Esophagus muscularis mucosa (tissue), 4 donors: ENCODE measurements at places on chromosomes 6 and 20. TPM values are rescaled to one million over a fixed set of nuclear protein-coding genes. Genes with fewer than 3 reads are reported as not detected.

The SOX18 gene
- total RNA-seq, result 5.6 TPM

The CRIP3 gene
- not detected for total RNA-seq

The CST5 gene
- not detected for total RNA-seq

The DYNLRB1 gene
- total RNA-seq, result 203 TPM

The GLP1R gene
- not detected for total RNA-seq

The ID1 gene
- total RNA-seq, result 507 TPM

The POPDC3 gene
- total RNA-seq, result not detected

The NEURL2 gene
- 13.2 TPM for total RNA-seq

The GTSF1L gene
- not detected for total RNA-seq

DNA sequence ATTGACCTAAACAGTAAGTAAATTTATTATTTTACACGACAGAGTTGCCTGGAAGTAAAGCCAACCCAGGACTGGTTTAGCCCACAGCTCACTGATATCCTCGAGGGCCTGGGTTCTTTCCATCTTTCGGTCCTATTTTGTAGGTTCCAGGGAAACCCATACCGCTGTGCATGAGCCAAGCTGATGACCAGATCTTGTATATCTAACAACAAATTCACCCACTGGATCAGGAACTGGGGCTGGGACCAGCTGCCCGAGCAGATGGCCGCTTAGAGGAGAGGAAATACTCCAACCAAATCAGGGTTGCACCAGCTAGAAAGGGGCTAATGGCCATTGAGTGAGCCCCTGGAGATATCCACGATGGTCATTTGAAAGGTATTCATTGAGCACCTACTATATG is 139.2 kb downstream of the BACH2 start:
- H3K27ac ChIP-seq, result no peak overlapping the region
- H3K4me1 ChIP-seq, result peaks cover 5% of the 10 kb centered on the region
- H3K4me3 ChIP-seq, result no peak overlapping the region
- no peaks in the 10 kb centered on the region for H3K36me3 ChIP-seq
- no peak for DNase-seq
- H3K27me3 ChIP-seq, result no peaks in the 10 kb centered on the region

DNA sequence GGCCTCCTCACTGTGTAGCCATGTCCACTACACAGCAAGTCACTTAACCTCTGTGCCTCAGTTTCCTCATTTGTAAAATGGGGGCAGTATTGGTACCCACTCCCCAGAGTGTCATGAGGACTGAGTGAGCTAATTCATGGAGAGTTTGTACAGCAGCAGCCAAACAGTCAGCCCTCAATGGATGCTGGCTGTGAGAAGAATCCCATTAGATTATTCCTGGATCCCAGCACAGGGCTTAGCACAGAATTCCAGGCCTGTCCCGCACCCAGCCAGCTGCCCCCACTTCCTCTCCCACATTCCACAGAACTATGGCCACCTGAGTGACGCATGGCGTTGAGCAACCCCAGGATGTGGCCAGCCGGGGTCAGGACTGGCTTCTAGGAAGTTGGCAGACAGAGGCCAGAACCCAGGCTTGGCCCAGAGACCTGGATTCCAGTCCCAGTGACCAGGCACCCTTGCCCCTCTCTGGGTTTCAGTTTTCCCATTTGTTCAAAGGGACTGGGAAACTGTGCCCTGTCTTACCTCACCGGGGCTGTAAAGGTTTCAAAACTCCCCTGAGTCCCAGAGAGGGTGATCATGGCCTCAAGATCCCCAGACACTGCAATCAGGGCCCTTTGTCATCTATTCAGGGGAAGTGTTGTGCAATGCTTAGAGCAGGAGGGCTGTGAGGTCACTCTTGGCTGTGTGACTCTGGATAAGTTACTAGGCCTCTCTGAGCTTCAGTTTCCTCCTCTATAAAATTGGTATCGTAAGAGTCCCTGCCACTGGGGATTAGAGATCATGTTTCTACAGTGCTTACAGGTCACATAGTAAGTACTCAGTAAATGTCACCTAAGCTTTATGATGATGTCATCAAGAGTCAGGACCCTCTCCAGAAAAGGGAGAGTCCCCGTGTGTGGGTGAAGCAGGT is 3.0 kb upstream of the TGM2 start:
- no peaks in the 10 kb centered on the region for H3K27me3 ChIP-seq
- peak overlapping the region; percentile 28 for H3K27ac ChIP-seq
- H3K4me1 ChIP-seq, result peaks cover 65% of the 10 kb centered on the region
- H3K4me3 ChIP-seq, result no peak overlapping the region
- H3K36me3 ChIP-seq, result no peaks in the 10 kb centered on the region
- no peak for DNase-seq

DNA sequence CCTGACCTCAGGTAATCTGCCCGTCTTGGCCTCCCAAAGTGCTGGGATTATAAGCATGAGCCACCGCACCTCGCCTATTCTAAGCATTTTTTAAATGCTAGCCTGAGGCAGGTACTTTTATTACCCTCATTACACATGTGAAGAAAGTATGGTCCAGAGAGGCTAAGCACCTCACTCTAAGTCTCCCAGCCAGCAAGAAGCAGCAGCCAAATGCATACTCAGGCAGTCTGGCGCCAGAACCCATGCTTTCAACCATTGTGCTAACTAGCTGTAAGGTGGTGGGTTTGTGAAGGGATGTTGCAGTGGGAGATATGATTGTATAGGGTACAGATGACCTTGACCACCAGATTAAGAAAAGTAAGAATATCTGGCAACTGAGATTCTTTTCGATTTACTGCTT is 26.1 kb upstream of the RIPOR2 start:
- no peaks in the 10 kb centered on the region for H3K4me1 ChIP-seq
- no peak overlapping the region for H3K4me3 ChIP-seq
- H3K27me3 ChIP-seq, result no peaks in the 10 kb centered on the region
- no peak for DNase-seq

- no peak for DNase-seq
- no peak overlapping the region for H3K4me3 ChIP-seq
- H3K27me3 ChIP-seq, result no peaks in the 10 kb centered on the region
- H3K27ac ChIP-seq, result no peak overlapping the region
- no peaks in the 10 kb centered on the region for H3K4me1 ChIP-seq
These were observed 24.7 kb downstream of the MYT1 start for GRCh38 chr20:64188682-64189529.

GRCh38 chr6:39208223-39208739 is 21.0 kb downstream of the KCNK5 start:
- no peaks in the 10 kb centered on the region for H3K4me1 ChIP-seq
- H3K36me3 ChIP-seq, result no peaks in the 10 kb centered on the region
- H3K4me3 ChIP-seq, result no peak overlapping the region
- peaks cover under 1% of the 10 kb centered on the region for H3K27me3 ChIP-seq

DNA sequence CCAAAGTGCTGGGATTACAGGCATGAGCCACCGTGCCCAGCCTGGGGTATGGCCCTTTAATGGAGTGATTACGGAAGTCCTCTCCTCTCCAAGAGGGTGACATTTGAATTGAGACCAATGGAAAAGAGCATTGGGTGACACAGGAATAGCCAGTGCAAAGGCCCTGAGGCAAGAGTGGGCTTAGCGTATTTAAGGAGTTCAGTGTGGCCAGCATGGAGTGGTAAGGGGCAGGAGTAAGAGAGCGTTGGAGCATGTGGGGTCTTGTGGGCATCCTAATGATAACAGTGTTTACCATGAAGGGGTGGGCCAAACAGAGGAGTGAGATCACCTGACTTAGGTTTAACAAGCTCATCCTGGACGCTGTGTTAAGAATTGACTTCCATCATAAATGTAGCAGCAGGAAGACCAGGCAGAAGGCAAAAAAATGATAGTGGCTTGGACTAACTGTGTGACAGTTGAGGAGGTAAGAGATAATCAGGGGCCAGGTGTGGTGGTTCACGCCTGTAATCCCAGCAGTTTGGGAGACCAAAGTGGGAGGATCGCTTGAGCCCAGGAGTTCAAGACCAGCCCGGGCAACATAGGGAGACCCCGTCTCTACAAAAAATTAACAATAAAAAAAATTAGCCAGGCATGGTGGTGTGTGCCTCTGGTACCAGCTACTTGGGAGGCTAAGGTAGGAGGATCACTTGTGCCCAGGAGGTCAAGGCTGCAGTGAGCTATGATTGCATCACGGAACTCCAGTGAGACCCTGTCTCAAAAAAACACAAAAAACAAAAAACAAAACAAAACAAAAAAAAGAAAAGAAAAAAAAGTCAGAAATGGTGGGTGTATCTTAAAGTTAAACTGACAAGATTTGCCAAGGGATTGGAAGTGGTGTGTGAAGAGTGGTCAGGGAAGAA is 40.7 kb downstream of the TAF8 start:
- no peaks in the 10 kb centered on the region for H3K4me1 ChIP-seq
- no peaks in the 10 kb centered on the region for H3K27me3 ChIP-seq
- H3K4me3 ChIP-seq, result no peak overlapping the region
- H3K27ac ChIP-seq, result no peak overlapping the region

- H3K27ac ChIP-seq, result no peak overlapping the region
- H3K4me1 ChIP-seq, result peaks cover 10% of the 10 kb centered on the region
- DNase-seq, result no peak
- no peaks in the 10 kb centered on the region for H3K36me3 ChIP-seq
- no peaks in the 10 kb centered on the region for H3K27me3 ChIP-seq
These were observed 49.8 kb upstream of the SSTR4 start for GRCh38 chr20:22985239-22985778.

GRCh38 chr20:46393967-46394366 is 12.4 kb downstream of the ELMO2 start:
- H3K27me3 ChIP-seq, result no peaks in the 10 kb centered on the region
- H3K36me3 ChIP-seq, result peaks cover 55% of the 10 kb centered on the region
- no peak overlapping the region for H3K27ac ChIP-seq
- H3K4me3 ChIP-seq, result no peak overlapping the region

DNA sequence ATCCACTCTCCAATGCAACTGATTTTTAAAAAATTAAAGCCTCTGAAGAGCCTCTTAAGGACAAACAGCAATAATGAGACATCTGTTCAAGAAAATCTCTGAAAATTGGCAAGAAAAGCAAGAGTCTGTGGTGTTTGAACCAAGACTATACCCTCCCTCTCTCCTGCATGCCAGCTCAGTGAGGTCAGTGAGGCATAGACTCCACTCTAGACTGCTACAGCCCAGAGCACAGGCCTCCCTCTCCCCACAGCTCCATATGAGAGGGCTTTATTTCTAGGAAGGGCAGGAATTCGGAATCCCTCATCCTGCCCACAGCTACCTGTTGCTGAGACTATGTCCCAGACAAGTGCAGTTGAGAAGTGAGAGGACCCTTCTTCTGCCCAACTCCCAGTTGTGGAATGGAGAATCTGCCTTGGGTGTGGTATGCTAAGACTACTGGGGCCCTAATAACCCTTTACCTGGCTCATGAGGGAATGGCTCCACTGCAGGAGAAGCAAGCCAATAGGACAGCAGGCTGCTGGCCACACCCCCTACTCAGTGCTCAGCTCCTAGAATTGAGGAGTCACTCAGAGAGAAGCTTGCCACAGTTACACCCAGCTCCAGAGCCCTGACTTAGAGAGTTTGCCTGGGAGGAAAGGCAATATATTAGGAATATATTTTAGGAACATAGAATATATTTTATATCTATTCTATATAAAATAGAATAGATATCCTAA is 22.7 kb upstream of the HLA-DQA1 start:
- H3K4me1 ChIP-seq, result no peaks in the 10 kb centered on the region
- no peak overlapping the region for H3K27ac ChIP-seq
- DNase-seq, result no peak
- H3K27me3 ChIP-seq, result no peaks in the 10 kb centered on the region
- no peak overlapping the region for H3K4me3 ChIP-seq
- H3K36me3 ChIP-seq, result no peaks in the 10 kb centered on the region

- DNase-seq, result no peak
- no peaks in the 10 kb centered on the region for H3K4me1 ChIP-seq
- H3K4me3 ChIP-seq, result no peak overlapping the region
- no peaks in the 10 kb centered on the region for H3K36me3 ChIP-seq
- no peak overlapping the region for H3K27ac ChIP-seq
These were observed 58.2 kb downstream of the SMAP1 start for GRCh38 chr6:70725817-70726415.

- H3K36me3 ChIP-seq, result no peaks in the 10 kb centered on the region
- no peak overlapping the region for H3K4me3 ChIP-seq
- H3K27me3 ChIP-seq, result no peaks in the 10 kb centered on the region
- DNase-seq, result no peak
- H3K27ac ChIP-seq, result no peak overlapping the region
These were observed 372.0 kb downstream of the PREX1 start for GRCh38 chr20:48455651-48456365.

GRCh38 chr6:95589826-95590570 is 12.7 kb downstream of the MANEA start:
- no peaks in the 10 kb centered on the region for H3K27me3 ChIP-seq
- no peaks in the 10 kb centered on the region for H3K36me3 ChIP-seq
- H3K4me1 ChIP-seq, result peaks cover 5% of the 10 kb centered on the region
- no peak overlapping the region for H3K4me3 ChIP-seq

DNA sequence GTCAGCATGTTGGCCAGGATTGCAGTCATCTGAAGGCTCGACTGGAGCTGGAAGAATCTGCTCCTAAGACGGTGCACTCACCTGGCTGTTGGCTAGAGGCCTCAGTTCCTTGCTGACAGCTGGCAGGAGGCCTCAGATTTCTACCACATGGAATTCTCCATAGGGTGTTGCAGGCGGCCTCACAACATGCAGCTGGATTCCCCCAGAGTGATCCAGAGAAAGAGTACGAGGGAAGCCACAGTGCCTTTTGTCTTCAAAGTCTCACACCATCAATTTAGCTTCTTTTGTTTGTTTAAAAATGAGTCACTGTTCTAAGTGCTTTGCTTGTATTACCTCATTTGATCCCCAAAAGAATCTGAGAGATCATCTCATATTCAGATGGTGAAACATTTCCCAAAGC is 65.5 kb upstream of the FYN start:
- peak; percentile 64 for DNase-seq
- H3K4me3 ChIP-seq, result no peak overlapping the region
- H3K27me3 ChIP-seq, result no peaks in the 10 kb centered on the region
- no peak overlapping the region for H3K27ac ChIP-seq
- no peaks in the 10 kb centered on the region for H3K36me3 ChIP-seq

DNA sequence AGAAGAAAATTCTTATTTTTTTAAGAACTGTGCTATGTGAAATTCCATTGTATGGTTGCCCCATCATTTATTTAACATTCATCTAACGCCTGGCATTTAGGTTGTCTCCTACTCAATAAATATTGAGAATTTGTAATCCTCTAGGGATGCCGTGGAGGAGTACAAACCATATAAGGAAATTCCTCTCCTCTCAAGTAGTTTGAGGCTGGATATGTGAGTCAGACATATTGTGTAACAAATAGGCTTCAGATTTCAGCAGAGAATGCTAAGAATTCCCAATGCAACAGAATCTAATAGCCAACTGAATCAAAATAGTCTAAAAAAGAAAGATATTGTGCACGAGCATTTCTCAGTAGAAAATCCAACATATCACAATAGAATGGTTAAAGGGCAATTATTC is 174.7 kb downstream of the OTOR start:
- no peak for DNase-seq
- H3K27ac ChIP-seq, result peak overlapping the region; percentile 62
- H3K36me3 ChIP-seq, result no peaks in the 10 kb centered on the region
- H3K27me3 ChIP-seq, result no peaks in the 10 kb centered on the region

DNA sequence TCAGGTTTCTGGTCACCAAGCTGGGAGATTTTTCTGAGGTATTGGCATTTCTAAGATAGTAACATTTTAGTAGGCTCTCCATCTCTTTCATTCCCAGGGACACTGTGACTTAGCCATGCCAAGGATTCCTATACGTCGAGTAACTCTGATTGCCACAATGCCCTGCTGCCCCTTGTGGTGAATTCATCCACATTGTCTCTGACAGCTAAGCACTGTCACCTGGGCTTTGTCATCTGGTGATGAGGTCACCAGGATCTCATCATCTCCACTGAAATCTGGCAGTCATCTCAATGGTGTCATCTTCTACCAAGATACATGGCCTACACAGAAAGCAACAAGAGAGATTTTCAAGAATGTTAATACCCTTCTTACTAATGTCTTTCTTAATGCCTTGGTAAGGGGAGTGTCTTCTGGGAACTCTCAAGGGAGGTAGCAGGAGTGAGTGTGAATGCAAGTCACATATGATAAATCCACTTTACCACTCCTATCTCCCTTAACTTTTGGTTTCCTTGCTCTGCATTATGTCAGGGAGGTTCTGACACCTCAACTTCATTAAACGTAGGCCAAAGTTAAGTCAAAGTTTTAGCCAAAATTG is 246.7 kb downstream of the CD109 start:
- H3K4me1 ChIP-seq, result no peaks in the 10 kb centered on the region
- no peak overlapping the region for H3K27ac ChIP-seq
- no peak overlapping the region for H3K4me3 ChIP-seq
